ENCODE measurements at places on chromosomes 6 and 20.

GRCh38 chr6:141261672-141262060 lies 871.1 kb upstream of the GJE1 start:
- DNase-seq, result no peak

GRCh38 chr6:170076466-170077165 lies 214.3 kb downstream of the DLL1 start:
- DNase-seq, result no peak

DNA sequence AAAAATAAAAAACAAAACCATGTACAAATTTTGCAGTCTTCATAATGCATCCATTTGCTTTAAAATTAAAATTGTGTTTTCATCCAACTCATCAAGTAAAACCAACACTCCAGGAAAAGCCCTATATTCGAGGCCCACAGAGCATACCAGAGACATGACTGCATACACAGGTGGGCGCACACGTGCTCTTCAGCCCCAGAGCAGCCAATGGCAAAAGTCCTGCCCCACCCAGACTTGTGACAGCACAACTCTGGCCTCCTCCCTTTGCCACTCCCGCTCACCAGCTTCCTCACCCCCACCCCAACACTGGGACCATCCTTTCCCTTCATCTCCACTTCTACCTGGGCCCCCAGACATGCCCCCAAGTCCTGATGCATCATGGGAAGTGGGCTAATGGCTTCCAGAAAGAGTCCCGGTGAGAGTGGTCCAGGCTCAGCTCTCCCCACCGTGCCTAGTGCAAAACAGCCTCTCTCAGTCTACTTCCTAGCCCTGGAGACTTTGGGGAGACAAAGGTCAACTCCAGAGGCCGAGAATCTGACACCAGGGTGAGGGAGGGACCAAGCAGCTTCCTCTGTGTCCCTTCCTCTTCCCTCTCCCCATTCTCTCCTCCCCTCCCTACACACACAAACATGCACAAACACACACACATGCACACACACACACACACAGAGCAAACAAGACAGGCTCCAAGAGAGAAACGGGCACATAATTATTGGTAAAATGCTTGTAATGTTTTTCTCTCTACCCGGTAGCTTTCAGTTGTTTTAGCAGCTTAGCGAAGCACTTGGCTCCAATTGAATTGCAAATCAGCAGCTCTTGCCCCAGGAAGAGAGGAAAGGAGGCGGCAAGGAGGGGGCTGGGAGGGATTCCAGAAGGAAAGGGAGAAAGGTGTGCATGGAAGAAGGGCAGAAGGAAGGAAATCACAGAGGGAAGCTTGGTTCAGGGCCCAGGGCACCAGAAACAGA lies 14.3 kb downstream of the GRM4 start:
- no peak for DNase-seq

GRCh38 chr20:11195169-11195568 lies 521.4 kb upstream of the JAG1 start:
- no peak for DNase-seq

- DNase-seq, result no peak
These were observed 57.6 kb upstream of the DYNLRB1 start for GRCh38 chr20:34458631-34459030.

DNA sequence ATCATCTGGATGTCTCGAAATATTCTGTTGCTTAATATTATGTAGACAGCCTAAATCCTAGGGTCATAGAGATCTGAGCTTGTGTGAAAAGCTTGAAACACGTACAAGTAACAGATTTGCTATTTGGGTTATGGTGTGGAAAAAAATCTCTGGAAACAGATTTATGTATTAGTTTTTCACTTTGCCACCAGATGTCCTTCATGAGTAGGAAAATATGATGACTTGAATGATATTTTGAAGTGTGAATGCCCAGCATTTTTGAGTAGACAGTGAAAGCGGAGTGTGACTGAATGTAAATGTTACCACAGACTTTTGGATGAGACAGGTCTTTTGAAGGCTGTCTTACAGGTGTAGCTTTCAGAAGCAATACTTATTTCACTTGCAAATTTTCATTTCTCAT lies 4.2 kb upstream of the BMP6 start:
- DNase-seq, result peak; percentile 15

DNA sequence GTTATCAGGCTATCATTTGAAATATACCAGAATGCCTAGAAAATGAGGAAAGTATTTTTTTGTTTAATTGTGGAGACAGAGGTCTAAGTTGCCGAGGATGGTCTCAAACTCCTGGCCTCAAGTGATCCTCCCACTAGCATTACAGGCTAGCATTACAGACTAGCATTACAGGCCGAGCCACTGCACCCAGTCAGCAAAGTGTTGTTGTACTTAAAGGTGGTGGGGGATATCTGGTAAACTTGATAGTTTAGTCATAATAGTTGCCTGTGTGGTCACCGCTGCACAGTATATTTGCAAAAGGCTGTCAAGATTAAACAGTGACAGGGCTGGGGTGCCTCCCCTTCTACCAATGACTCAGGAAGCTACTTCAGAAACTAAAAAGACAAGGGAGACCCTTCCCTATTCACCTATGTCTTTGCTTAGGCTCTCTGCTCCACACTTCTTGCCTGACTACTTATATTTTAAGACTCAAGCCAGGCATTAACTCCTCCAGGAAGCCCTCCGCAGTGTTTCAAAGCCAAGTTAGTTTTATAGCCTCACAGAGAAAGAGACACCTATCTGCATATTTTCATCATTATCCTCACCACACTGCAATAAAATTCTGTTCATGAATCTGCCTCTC lies 3.1 kb upstream of the AKIRIN2 start:
- no peak for DNase-seq

- DNase-seq, result no peak
These were observed 7.2 kb upstream of the PARD6B start for GRCh38 chr20:50724112-50724725.

GRCh38 chr6:10484912-10485311 lies 36.2 kb upstream of the GCNT2 start:
- DNase-seq, result no peak

DNA sequence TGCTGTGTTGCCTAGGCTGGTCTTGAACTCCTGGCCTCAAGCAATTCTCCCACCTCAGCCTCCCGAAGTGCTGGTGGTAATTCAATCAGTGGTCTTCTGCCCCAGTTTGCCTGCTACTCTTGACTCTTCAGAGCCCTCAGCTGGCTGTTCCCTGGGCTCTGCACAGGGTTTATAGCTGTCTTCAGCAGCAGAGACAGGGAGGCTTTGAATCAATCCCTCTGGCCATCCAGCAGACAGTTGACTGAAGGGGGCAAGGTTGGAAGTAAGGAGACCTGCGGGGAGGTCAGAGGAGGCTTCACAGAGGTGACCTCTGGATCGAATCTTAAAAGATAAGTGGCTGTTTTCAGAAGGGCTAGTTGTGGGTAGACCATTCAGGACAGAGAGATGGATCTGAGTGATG lies 26.0 kb upstream of the KIF3B start:
- DNase-seq, result no peak

DNA sequence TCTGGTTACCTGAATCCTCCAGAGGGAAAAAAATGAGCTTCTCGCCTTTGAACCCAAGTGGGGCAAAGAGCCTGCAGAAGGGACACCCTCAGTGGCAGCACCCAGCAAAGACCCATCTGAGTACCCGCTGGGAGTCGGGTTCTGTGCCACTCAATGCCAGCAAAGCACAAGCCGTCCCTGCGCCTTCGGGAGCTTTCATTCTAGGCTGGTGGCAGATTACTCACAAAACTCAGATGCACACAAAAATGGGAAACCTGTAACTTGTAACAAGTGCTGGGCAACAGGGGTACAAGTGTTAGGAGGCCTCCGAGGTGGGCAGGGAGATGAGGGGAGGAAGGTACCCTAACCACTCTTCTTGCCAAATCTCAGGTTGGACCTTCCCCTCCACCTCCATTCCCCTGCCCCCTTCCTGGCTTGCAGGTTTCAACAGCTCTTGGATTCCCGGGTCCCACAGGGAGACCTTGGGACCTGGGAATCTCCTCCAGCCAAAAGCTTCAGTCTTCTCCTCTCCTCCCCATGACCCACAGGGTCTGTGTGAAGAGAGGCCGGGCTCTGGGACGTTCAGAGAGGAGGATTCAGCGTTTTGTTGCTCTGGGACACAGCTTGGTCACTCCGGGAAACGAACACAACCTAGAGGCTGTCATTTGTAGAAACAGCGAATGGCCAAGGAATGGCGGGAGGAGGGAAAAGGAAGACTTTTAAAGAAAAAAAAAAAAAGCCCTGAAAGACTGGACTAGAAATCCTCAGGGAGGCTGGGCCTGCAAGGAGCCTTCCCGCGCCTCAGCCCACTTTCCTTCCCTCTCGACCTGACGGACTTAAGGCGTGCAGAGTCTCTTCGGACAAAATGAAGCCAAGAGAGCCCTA lies 1.2 kb upstream of the PARD6B start:
- no peak for DNase-seq

DNA sequence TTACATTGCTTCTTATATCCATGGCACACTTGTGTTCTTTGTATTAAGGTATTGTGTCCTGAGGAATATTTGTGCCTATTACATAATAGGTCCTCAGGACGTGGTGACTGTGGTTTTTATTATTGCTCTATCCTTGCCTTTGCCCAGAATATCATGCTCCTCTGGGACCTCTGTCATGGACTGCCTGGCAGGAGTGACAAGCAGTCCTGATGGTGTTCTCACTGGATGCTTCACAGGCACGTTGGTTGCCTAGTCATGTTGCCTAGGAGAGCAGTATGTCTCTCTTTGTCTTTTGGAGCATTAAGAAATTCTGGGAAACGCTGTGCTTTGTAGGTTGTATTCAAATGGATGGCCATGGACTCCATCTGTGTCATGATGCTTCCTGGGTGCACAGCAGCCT lies 24.7 kb upstream of the MROH8 start:
- no peak for DNase-seq

GRCh38 chr20:22159276-22159675 lies 425.1 kb downstream of the FOXA2 start:
- no peak for DNase-seq

DNA sequence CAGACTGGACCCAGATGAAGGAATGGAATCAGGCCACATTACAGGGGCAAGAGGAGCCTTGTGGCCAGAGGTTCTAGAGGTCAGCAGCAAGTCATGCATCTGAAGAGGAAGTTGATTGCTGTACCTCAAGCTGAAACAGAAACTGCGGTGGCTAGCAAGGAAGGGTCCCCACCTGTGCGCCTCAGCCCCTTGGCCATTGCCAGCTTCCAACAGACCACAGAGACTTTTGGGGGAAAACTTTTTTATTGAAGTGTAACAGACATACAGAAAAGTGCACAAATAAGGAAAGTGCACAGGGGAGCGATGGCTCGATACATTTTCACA lies 26.8 kb upstream of the SLC9A8 start:
- no peak for DNase-seq

DNA sequence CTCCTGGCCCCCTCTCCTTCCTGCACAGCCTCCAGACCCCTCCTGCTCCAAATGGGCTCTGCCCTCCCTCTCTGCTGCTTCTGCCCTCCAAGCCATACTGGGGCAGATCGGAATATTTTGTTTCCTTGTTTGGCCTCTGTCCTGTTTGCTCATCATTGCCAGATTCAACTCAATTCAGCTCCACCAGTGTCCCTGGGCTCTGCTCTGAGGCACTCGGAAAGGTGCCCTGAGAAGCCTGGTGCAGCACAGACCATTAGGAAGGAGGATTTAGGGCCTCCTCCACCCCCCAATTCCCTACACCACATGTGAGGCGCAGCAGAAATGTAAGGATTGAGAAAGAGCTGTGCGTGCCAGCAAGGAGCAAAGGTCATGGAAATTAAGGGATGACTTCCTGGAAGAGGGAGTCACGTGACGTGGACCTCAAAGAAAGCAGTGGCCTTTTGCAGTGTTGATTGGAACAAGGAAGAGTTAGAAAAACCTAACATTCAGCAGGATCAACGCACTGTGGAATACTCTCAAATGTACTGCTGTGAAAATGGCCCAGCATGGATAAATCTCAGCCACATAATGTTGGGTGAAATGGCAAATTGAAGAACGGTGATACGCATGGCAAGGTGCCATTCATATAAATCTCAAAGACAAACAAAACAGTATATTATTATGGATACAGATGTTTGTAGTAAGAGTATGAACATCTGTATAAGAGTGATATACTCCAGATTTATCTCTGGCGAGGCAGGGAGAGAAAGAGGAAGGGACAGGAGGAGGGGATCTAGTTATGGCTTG lies 229.5 kb upstream of the RNF24 start:
- no peak for DNase-seq

- DNase-seq, result peak; percentile 22
These were observed 489 bp downstream of the TBX18 start for GRCh38 chr6:84763886-84764331.

GRCh38 chr6:39892490-39893129 lies 41.7 kb downstream of the MOCS1 start:
- DNase-seq, result no peak

DNA sequence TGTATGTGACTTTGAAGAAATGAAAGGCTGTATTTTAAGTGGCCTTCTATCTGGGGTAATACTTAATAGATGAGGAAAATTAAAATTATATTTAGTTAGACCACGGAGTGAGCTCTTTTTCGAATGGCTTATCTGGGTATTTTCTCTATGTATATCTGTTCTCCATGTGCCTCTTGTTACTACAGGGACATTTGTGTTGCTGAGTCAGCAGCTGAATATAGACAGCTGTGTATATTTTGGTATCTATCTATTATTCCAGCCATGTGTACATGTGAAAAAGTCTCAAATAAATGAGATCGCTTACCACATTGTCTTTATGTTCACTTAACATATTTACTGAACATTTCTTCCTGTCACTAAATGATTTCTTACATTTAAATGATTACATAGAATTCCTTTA lies 57.2 kb downstream of the TMEM200A start:
- DNase-seq, result no peak

GRCh38 chr6:5529733-5530132 lies 268.4 kb downstream of the FARS2 start:
- no peak for DNase-seq

GRCh38 chr20:33499355-33499754 lies 9.5 kb downstream of the CBFA2T2 start:
- DNase-seq, result no peak

DNA sequence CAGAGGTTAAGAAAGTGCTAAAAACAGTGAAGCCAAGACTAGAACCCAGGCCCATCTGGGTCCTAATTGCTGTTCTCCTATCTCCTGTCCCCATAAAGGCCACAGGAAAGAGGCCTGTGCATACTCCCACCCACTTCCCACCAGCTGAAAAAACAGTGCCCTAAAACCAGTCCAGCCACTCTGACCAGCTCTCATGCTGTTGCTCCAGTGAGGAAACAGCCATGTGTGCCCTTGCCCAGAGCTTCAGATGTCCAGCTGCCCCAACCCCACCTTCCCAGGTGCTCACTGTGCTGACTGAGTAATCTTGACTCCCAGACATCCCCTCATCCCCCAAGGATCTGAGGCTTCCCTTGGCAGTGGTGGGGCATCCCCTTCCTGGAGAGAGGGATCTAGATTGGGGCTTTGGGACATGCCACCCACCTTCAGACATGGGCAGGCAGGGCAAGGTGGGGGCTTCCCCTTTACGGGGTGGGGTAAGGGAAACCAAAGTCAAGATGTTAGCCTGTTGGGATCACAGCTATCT lies 28.7 kb downstream of the KCNK5 start:
- DNase-seq, result no peak

Measured in NCI-H1105 (cell line).